Stimulated activated CD4-positive, alpha-beta T cell treated with anti-CD3 and anti-CD28 coated beads, Interleukin-12 subunit alpha, Interleukin-12 subunit beta, amount 100 ng/mL, for 4 hours (primary cell): ENCODE measurements at places on chromosomes 3 and 15.

DNA sequence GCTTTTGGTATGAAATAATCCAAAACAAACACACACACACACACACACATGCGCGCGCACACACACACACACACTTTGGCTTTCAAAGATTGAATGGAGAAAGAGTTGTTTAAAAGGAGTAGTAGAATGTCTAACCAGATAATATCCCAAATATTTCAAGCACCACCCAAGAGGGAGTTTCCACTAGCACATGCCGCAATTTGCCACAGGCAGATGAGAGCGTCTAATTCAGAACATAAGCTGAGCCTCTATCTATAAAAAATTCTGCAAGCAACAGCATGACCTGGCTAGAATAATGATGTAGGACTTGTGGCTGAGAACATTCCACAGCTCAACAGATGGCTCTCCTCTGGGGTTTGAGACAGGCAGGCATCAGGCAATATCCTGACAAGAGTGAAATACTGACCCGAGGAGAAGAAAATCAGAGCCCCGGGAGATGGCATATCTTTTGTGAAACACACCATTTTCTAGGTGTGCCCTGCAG, 302.5 kb upstream of the GADL1 start:
- no peak for DNase-seq

DNA sequence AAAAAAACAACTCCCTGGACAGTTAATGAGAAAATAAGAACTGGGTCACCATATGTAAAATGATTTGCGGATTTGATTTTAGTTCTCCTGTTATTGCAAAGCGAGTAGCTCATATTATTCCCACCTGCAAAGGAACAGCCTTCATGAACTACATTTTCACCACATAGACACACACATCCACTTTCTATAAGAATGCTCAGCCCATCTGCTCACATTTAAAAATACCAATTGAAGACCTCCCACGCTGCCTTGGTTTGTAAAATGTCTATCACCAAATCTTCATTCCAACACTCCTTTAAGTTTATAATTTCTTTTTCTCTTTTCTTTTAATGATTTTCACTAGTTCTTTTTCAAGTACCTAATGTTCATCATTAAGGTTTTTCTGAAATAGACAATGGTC, 148.6 kb downstream of the FGF12 start:
- no peak for DNase-seq

DNA sequence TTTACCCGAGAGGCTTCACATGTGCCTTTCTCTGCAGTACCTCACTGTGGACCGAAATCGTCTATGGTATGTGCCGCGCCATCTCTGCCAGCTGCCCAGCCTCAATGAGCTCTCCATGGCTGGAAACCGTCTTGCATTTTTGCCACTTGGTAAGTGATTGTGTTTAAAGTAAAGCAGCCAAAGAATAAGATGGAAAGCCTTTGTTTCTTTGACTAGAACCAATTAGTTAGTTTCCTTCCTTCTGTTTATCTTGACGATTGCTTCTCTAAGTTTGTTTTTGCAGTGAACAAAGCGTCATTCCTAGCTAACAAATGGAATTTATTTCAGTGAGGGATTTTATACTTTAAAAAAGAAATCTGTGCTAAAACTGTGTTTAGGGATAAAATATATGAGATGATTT, 82.7 kb downstream of the LRRC28 start:
- DNase-seq = no peak

DNA sequence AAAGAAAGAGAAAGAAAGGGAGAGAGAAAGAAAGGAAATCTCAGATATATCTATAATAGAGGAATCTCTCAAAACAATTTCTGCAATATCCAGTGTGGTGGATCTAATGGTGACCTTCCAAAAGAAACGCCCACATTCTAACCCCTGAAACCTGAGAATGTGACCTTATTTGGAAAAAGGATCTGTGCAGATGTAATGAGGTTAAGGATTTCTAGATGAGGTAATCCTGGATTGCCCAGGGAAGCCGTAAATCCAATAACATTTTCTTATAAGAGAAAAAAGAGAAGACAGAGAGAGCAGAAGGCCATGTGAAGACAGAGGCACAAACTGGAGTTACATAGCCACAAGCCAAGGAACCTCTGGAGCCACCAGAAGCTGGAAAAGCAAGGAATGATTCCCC, 307.6 kb downstream of the ZBTB20 start:
- DNase-seq = no peak

- no peak for DNase-seq
Observed at GRCh38 chr3:30180310-30181177, 425.9 kb upstream of the TGFBR2 start.

DNA sequence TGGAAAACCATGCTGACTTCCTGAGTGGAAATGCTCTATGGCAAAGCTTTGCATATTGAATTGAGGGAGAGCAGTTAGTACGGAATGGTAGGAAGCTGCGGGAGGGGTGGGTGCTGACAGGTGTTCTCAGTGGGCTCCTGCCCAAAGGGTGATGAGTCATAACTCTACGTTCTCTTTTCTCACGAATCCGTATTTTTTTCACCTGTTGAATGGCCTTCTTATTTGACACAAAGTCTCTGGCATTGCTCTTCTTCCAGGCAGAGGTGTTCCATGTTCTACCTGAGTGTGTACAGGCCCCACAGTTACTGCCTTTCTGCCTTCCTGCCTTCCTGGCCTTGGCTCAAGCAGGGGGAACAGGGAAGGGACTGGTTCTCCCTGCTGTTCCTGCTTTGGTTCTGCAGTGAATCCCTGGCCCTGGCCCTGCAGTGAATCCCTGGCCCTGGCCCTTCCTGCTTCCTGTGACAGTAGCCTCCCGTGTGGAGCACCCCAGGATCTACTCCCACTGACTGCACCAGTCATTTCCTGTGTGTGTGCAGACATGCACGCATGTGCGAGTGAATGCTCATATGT, 31.9 kb downstream of the TRAK1 start:
- DNase-seq = no peak

DNA sequence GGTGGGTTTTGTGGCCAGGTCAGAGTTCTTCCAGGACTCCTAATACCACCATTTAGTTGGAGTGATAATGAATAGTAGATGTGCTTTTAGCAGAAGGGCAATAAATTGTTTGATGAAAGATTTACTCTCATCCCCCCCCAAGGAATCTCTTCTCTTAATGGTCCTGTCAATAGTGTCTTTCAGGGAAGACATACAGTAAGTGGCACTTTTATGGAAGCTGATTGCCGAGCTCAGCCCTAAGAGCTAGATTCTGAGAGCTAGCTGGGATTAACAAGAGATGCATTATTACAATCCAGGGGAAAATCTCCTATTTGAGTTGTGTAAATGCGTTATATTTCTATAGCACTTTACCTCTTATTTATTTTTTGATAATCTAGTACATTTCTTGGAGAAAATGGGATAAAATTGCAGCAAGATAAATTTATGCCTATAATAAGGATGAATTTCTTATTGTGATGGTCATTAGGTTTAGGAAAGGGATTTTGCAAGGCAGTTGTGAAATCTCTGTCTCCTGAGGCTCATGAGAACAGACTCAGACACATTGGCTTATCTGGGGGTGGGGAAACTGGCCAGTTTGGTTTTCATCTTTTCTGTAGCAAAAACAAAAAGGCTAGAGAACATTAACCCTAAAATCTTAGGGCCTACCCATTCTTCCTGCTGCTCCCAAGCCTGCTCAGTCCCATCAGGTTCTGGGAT, 41.6 kb upstream of the CLSTN2 start:
- no peak for DNase-seq

GRCh38 chr3:42960786-42961185, 18.3 kb upstream of the GASK1A start:
- no peak for DNase-seq

DNA sequence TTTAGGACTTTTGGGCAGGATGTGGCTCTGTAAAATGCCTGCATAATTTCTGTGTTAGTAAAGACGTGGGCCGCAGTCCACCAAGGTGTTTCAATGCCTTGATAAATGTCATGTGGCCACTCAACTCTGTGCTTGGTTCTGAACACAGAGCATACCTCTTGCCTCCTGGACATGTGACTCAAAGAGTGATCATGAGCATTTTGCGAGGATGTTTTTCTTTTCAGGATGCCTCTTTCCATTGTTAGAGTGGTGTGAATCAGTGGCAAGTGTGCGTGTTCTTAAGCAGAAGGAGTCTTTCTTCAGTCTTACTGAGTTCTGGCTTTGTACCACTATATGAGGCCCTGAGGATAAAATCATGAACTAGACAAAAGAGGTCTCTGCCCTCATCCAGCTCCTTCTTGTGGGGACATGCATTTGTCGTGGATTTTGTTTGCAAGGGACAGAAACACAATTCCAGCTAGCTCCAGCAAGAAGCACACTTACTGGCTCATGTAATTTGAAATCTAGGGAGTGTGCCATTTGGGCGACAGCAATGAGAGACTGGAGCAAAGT, 363.4 kb downstream of the LRTM1 start:
- DNase-seq = no peak

DNA sequence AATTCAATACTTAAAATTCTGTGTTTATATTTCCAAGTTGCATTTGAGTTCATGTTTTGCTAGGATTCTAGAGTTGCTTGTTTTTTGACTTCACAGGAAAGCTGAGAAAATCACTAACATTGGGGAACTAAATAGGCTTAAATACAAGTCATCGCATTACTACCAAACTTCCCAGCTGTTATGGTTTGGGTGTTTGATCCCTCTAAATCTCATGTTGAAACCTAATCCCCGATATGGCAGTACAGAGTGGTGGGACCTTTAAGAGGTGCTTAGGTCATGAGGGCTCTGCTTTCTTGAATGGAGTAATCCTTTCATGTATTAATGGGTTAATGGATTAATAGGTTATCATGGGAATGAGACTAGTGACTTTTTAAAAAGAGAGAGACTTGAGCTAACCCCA, 77.2 kb upstream of the ARPP21 start:
- no peak for DNase-seq

DNA sequence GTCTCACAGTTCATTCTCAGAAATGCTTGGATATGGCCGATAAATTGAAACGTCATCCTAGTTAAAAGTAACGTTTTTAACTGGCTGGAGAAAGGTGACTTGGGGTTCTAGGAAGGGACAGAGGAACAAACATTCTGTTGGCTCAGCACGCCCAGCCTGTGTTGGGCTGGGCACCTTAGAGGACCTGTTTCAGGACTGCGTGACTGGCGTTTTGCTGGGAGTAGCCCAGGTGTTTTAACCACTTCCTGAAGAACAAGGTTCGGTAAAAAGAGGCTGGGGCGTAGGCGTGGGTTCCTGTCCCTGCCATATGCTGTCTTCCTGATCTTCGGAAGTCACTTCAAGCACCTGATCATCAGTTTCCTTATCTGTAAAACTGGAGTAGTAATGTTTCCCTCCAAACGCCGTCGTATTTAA, 1.1 kb upstream of the TLNRD1 start:
- peak; percentile 57 for DNase-seq

DNA sequence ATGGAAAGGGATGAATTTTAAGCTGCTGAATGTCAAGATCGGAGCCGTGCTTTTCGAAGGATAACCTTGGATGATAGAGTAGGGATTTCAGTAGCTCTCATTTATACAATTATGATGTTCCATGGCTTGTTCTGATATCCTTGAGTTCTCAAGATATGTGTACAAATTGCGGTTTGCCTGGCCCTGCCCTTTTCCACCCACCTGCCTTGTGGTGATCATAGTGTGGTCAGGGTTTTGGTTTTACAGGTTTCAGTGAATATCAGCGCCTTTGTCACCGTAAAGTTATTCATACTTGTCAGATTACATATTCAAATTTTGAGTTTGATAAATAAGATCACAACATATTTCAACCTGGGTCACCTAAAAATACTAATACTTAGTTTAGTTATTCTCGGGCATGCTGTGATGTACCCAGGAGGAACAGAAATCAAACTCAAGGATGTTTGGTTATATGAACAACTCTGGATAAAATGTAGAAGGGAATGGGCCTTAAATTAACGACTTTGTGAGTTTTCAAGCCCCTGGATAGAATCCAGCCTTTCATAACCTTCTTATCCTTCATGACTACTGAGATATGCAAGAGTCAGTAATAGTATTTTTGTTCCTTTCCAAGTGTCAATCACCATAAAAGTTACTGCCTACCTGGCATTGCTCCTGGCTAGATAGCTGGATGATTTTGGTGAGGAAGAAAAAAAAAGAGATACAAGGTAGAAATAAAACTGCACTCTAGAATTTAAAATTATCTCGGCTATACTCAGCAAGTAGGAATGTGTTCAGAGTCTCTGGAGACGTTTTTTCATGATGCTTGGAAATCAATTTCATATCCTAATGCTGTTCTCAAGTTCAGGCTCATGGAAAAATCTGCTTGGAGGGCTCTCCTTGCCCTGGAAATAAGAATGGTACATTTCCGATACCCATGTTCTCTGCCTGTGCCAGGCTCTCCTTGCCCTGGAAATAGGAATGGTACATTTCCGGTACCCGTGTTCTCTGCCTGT, 209.2 kb upstream of the TPRG1 start:
- no peak for DNase-seq

DNA sequence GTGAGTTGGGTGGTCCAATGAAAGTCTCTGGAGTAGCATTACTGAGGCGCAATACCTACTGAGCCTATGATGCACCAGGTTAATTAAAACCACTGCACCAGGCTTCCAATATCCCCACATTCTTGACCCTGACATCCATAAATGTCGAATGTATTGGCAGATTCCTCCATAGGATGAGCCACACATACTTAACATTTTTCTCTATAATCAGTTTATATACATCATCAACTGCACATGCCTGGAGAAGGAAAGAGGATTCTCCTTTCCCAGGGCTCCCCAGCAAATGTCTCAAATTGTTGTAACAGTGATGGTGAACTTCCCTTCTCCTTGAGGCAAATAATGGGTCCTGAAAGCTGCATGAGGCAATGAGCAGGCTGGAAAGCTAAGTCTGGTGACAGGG, 82.3 kb upstream of the LPP start:
- DNase-seq = no peak

DNA sequence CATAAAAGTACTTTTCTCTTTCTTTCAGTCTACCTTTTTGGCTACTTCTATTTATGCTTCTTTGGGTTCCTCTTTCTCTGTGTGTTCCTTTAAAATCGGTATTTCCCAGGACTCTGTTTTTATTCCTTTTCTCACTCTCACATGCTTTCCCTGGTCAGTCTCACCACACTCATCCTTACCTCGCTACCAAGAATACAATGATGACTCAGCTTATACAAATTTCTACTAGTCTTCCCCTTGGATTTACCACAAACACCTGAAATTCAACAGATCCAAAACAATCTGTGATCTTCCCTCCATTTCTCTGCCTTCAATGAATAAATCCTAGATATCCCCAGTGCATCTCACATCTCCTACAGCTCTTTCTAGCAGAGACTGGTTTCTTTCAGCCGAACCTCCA, 52.9 kb downstream of the TUBGCP4 start:
- DNase-seq = no peak

- no peak for DNase-seq
Observed at GRCh38 chr3:196546537-196546936, 21.8 kb downstream of the WDR53 start.

- no peak for DNase-seq
Observed at GRCh38 chr3:156978481-156978961, 152.4 kb downstream of the LEKR1 start.

DNA sequence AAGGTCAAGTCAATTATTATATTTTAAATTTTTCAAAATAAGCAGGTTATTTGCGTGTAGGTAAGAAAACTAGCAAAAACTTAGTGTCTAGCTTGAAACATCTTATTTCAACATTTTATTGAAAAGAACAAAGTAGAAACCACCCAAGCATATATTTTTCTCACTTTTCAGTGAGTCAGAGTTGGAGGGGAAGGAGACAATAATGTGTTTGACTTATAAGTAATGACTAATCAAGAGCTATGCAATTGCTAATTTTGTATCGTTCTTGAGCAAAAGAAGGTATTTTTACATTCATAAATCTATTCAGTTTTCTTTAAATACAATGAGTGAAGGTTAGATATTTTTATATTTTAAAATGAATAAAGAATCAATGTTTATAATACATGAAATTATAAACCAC, 54.4 kb upstream of the P2RY1 start:
- DNase-seq = no peak

- no peak for DNase-seq
Observed at GRCh38 chr15:81784751-81785150, 261.1 kb downstream of the MEX3B start.
